ENCODE measurements at places on chromosomes 13 and 19.

DNA sequence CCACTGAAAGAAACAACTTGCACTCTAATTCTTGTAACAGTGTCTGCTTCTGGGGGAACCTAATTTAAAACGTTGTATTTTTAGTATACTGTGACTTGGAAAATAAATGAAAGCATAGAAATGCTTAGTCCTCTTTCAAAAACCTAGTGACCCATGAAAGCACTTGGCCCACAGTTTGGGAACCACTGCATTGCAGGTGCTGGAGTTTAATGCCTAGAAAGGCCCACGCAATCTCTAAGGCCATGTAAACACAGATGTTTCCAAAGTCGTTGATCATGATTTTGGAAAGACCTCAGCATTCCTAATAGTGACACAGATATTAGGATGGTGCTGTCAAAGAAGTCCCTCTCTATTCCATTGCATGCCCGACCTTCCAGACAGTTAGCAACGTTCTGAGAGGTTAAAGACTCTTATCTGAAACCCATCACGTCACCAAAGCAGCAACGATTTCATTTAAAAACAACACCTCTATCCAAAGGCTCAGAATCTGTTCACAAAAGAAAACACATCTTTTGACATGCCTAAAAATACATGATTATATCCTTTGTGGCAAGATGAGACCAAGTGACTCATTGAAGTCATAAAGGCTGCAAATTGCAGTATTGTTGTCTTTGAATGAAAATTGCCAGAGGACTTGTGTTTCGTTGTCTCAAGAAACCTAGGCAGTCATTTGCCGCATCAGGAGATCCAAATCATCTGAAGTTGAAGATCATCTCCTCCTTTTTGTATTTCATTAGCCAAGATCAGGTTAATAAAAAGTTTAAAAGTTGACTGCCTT, 328.0 kb upstream of the ZNF507 start:
- no peak for DNase-seq

- DNase-seq = no peak
Measured at GRCh38 chr13:27792393-27793218, at the start of gene GSX1. Gene GSX1, plus strand, starts transcription at chr13:27792483. Its CDS starts 208 bp downstream, at chr13:27792691.

DNA sequence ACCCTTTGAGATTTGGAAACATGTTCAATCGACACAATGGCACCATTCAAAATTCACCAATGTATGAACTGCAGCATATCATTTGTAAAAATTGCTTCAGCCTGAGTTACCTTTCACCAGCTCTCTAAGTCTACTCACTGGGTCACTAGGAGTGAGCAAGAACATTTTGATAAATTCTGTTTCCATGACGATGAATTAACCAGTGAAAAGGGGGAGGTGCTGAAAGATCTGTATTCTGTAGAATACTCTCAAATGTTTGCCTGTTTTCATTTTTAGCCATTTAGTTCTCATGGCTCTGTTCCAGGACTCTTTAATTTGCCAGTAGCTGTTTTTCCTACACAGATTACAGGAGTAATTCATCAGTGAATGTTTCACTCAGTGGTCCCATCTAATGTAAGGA, 883.4 kb downstream of the DIAPH3 start:
- DNase-seq = no peak

- no peak for DNase-seq
Measured at GRCh38 chr13:30443957-30444404, 21.7 kb downstream of the UBE2L5 start.

DNA sequence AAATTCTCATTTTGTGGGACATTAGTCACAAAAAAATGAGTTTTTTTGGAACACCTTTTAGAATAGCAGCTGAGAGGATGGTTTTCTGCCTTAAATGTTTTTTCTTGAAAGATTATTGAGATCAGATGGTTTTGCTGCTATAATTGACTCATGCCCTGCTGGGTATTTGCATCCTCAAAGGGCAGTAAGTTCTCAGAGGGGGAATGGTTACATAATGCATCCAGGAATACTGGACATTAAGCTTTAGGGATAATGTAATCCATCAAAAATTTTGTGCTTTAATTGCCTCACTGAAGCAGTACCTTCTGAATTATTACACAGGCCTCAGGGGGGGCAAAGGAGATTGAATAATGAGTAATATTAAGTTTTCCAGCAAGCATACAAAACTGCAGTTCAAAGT, 866.3 kb upstream of the SPRY2 start:
- DNase-seq = no peak

DNA sequence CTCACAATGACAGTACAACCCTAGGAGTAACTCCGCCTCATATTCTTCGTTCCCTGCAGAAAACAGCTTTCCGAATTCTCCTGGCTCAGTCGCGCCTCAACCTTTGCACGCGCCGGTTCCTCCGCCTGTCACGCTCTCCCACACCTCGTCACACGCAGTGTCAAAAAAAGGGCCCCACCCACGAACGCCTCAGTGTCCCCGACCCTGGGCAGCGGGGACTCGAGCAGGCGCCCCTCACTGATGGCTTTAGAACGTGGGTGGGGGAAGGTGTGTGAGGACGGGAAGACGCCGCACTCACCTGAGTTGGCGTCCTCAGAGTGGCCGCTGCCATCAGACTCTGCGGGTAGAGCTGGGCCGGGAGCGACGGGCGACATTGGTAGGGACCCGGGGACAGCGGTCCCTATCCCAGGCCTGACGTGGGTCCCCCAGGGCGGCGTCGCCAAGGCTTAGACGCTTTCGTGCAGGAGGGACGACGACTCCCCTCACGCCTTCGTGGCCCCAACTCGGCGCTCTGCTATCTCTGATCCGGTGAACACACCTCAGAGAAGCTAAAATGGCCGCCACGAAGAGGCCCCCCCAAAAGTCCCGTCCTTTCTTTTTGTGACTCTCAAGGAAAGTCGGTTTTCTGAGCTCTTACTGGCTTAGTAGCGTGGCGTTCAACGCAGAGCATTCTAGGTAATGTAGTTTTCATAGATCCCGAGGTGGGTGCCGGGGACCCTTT, at the start of gene ZNF154:
TSS of gene ZNF154 (minus strand) at position 564 of the 721 bp plus-strand sequence. CDS start at position 331, 233 bp downstream.
- DNase-seq = no peak

DNA sequence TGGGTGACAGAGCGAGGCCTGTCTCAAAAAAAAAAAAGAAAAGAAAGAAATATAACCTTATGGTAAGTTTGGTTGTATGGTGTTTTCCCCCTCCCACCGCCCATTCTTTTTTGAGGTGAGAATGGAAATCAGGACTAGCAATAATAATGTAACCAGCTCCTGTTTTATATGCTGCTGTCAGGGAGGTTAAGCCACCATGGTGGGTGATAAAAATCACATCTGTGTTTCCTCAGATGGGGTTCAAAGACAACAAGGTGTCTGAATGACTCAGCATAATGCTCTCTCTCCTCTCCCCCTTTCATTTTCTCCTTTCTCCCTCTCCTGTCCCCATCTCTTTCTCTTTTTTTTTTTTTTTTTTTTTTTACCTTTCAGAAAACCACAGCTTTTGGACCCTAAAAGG, 28.3 kb upstream of the GARRE1 start:
- no peak for DNase-seq

DNA sequence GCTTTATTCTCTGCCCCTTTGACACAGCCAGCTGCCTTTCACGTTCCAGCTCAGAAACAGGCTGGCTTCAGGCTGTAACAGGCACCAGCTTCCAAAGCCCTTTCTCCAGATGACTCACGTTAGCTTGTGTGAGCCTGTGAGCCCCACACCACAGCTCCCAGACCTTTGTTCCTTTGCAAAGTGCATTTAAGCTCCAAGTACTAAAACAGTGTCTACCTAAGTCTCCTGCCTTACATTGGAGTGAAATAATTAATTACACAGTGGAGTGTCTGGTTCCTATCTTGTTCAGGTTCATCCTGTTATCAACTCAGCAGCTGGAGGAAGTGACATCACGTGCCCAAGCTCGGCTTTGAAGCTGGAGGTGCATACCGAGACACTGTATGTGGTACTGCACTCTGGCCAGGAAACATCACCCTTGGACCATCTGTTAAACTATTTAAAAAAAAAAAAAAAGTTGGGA, 475.8 kb downstream of the FOXO1 start:
- no peak for DNase-seq

- no peak for DNase-seq
Measured at GRCh38 chr13:46934749-46935148, 37.9 kb upstream of the HTR2A start.

- no peak for DNase-seq
Measured at GRCh38 chr19:2234996-2235380, 1.1 kb downstream of the PLEKHJ1 start.

DNA sequence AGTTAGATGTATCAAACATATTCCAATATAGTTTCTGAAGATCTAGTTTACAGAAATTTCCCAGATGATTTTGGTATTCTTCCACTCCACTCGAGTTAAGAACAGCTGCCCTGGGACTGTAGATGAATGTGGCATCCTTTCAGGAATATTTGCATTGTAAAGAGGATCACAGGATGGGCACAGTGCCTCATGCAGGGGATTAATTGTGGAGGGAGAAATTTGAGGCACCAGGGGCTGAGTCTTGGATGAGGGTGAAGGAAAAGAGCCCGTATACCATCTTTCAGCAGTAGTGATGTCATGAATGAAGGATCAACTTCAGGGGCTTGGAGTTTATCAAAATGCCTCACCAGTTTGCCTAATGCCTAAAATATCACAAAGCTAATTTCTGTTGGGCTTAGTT, 4.0 kb upstream of the PDS5B start:
- DNase-seq = no peak

DNA sequence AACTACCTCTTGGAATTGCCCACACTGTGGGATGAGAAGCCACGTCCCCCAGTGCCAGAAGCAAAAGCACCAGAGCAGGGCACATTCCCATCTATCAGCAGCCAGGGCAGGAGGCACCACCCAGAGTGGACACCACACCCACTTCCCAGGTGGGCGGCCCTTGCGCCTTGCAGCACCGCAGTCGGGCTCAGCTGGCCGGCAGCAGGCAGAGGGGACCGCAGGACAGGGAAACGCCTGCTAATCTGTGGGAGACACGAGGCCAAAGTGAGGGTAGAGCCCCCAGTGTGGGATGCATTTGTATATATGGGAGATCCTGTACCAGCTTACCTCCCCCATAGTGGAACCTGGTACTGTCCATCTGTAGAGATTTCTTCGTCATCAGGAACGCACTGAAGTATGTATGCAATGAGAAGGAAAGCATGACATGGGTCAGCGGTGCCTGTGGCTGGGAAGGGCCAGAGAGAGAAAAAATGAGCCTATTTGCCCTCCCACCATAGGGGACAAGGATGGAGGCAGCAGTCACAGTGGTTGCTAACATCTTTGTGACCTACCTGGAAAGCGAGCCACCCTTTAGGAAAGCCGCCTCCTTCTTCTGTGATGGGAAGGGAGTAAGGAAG, 30.9 kb upstream of the NPAS1 start:
- no peak for DNase-seq

GRCh38 chr13:59789558-59789957, 374.2 kb downstream of the DIAPH3 start:
- DNase-seq = no peak

DNA sequence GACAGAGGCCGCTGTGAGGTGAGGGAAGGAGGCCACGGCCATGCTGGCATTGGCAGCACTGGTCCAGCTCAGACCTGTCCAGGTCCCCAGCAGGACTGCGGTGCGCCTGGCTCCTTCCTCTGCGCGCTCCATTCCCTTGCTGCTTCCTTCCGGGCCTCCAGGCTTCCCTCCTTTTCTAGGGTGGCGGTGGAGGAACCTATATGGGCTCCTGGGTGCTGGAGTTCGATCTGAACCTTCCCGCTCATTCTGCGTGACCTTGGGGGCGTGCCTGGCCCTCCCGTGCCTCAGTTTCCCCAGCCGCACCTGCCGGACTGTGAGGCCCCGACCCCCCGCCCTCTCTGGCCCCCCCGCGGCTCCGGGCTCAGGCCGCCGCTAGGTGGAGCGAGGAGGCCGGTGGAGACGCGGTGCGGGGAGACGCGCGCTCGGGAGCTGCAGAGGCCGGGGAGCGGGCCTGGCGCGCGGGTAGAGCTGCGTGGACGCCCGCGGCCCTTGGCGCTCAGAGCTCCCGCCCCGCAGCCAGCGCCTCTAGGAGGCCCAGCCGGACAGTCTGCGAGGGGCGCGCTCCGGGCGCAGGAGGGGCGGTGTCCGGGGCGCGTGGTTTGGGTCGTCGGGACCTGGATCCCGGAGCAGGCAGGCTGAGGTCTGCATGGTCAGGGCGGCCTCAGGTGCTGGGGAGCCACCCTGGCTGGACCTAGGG, 29.9 kb downstream of the EFNA2 start:
- DNase-seq = no peak

Data from NCI-H1417 treated with DMSO at 0.1 percent for 48 hours (cell line).